ENCODE measurements at places on chromosomes 6 and 20.

GRCh38 chr6:56687551-56687950, 44.9 kb upstream of the DST start:
- no peak for DNase-seq

DNA sequence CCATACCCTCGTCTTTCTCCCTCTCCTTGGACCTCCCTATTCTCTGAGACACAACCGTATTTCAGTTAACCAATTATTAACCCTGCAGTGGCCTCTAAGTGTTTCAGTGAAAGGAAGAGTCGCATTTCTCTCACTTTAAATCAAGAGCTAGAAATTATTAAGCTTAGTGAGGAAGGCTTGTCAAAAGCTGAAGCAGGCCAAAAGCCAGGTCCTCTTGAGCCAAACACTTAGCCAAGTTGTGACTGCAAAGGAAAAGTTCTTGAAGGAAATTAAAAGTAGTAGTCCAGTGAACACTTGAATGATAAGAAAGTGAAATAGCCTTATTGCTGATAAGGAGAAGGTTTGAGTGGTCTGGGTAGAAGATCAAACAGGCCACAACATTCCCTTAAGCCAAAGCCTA, 58.3 kb downstream of the SNX9 start:
- no peak for DNase-seq

GRCh38 chr6:51814418-51814817, 273.0 kb downstream of the PKHD1 start:
- DNase-seq = no peak

GRCh38 chr20:2955257-2955970, 82.1 kb downstream of the PTPRA start:
- DNase-seq = no peak

DNA sequence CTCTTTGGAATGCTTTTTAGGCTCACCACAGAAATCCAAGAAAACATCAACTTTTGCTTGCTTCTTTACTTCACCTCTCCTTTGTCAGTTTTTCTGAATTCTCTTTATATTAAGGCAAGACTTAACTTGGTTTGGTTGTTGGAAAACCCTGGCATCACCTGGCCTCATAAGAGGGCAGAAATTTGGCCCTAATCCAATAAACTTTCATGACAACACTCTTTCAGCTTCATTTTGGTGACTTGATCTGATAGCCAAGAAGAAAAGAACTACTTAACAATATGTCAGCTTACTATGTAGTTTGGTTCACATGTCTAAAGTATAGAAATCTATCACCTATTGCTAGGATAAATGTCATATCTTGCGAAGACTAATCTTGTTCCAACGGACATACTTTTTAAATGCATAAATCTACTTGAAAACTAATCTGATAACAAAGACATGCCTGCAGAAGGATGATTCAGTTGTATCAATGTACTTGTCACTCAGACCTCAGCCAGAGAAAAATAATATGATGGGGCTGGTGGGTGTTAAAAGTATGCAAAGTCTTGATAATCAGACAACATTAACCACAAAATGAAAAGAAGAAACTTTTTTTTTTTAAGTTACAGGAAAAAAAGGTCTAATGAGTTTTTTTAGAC, 19.3 kb upstream of the HBS1L start:
- no peak for DNase-seq

GRCh38 chr20:4770026-4770425, 48.3 kb downstream of the PRND start:
- DNase-seq = no peak

DNA sequence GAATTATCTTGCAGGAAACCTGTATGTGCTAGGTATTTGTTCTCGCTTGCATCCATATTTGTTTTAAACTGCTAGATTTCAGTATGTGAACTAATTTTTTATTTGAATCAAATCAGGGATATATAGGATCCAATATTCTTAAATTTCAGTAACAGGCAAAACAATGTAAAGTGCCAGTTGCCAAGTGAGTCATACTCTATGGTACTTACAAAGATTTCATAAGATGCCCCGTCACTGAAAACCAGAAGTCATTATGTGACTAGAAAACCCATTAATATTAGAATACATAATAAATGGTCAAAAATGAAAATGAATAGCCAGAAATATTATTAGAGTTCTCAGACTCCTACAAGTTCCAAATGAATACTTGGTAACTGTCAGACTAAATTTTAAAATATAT, 481.2 kb downstream of the TFAP2A start:
- no peak for DNase-seq
